Immature natural killer cell (primary cell): ENCODE measurements at places on chromosomes 11 and 22.

DNA sequence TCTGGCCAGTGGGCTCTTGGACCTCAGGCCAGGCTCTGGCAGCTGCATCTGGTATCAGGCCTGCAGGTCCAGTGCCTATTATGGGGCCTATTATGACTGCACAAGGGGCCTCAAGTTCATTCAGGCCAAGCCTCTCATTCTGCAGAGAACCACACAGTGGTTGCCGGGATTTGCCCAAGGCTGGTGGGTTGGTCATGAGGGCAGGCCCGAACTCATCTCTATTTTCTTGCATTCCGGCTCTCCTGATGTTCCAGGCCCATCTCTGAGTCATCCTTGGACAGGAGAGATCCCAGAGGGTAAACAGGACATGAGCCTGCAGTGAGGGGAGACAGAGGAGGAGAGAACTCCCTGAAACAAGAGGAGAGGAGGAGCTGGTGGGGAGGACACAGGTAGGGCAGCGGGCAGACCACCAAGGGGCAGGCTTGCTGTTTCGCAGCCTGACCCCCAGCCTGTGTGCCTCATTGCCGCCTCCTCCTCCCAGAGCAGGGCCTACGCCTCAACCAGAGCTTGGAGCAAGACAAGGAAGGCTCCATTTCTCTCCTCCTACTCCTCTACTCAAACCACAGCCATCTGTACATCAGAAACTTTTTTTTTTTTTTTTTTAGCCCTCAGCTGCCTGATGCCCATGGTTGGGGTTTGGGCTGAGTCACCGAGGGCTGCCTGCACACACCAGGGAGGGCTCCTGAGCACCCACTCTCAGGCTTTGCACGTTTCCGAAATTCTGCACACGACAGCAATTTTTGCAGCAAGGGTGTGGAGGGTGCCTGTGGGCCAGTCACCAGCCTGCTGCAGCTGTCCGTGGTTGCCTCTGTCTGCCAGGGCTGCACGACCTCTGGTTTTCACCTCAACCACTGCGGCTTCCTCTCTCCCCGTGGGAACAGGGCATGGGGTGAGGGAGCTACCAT lies 12.7 kb upstream of the TREH start:
- DNase-seq = peak; percentile 90

GRCh38 chr11:97445561-97445960 lies 1055.7 kb downstream of the JRKL start:
- DNase-seq = no peak

DNA sequence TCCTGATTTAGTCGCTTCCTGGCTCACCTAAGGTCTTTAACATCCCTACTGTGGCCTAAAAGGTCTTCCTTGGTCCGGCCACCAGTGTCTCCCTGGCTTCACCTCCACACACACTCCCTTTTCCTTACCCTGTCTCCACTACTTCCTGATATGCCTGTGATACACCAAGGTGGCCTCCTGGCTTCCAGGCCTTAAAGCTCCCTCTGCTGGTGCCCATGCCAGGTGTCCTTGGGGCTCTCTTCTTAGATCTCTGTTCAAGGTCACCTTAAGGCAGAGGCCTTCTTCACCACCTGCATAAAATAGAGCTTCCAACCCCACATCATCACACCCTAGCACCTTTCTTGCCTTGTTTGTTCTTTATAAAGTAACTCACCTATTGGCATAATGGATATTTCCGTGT lies 787.7 kb downstream of the NTM start:
- DNase-seq = no peak

- DNase-seq = no peak
Measured at GRCh38 chr11:79942090-79942489, 501.3 kb upstream of the TENM4 start.

DNA sequence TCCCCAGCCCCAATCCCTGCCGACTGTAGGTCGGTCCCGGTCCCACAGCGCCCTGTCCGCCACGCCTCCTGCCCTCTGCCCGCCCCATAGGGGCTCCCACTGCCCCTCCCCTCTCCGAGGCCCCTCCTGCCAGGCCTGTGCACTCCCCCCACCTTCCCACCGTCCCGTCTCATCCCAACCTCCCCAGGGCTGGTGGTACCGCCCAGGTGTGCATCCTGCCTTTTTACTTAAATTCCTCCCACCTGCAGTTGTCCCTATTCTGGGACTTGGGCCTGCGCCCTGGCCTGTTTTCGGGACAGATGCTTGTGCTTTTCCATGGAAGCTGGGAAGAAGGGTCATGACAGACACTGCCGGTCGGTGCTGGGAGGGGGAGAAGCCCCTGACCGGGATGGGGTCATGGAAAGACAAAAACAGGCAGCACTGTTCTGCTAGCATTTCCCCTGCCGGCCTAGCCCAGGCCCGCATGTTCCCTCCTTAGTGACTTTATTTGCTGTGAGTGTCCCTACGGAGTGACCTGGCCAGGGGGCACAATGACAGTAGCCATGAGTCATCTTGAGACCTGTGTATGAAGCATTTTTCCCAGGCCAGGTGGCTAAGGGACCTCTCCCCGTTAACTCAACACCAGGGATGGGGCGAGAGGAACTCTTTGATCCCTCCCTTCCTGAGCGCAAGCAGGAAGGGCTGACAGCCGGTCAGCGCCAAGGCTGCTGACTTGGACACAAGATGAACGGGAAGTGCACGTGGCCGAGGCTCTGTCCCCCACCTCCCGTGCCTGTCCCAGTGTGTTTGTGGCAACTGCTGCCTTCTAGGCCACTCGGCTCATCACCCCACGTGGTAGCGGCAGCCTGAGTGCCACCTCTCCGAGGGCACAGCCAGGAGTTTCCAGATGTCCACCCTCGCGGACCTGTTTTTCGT lies 7.1 kb downstream of the TBX1 start:
- no peak for DNase-seq

- DNase-seq = no peak
Measured at GRCh38 chr11:19605520-19606371, 106.9 kb upstream of the NAV2 start.

DNA sequence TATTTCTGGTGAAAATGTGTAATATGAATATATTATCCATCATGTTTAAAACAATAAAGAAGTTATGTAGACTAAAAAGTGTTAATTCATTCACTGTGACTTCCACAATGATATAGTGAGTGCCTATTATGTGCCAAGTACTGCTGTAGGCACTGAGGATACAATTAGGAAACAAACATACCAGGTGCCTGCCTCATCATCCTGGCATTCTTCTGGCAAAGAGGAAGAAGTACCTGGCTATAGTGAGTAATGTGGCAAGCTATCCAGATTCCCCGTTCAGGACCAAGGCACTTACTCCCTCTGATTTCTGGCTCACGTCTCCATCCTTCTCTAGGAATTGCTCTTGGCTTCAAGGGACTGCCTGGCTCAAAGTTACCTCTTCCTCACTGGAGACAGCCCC lies 77.5 kb upstream of the CLMP start:
- no peak for DNase-seq

GRCh38 chr11:18802381-18803257 lies 11.0 kb upstream of the PTPN5 start:
- peak; percentile 13 for DNase-seq

DNA sequence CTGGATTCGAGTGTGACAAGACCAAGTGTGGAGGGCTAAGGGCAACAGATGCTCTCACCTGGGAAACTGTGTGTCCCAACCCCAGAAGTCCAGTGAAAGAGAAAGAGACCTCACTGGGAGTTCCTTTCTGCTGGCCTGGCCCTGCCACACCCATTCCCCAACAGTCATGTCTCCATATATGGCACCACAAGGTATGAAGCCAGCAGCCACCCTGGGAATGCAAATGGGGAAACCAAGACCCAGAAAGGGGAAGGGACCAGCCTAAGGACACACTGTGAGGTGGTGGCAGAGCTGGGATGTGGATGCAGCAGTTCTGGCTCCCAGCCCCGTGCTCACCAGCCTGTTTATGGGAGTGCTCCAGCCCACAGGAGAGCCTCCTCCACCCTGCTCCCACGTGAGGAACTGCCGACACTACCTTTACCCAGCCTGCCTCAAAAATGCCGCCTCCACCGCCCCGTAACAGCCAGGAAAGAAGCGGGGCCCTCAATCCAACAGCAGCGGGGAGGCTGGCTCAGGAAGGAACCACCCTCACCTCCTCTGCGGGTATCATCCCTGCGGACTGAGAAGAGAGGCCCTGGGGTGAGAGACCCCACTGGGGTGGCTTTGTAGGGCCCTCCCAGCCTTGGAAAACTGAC lies 12.6 kb downstream of the LMO1 start:
- DNase-seq = no peak

DNA sequence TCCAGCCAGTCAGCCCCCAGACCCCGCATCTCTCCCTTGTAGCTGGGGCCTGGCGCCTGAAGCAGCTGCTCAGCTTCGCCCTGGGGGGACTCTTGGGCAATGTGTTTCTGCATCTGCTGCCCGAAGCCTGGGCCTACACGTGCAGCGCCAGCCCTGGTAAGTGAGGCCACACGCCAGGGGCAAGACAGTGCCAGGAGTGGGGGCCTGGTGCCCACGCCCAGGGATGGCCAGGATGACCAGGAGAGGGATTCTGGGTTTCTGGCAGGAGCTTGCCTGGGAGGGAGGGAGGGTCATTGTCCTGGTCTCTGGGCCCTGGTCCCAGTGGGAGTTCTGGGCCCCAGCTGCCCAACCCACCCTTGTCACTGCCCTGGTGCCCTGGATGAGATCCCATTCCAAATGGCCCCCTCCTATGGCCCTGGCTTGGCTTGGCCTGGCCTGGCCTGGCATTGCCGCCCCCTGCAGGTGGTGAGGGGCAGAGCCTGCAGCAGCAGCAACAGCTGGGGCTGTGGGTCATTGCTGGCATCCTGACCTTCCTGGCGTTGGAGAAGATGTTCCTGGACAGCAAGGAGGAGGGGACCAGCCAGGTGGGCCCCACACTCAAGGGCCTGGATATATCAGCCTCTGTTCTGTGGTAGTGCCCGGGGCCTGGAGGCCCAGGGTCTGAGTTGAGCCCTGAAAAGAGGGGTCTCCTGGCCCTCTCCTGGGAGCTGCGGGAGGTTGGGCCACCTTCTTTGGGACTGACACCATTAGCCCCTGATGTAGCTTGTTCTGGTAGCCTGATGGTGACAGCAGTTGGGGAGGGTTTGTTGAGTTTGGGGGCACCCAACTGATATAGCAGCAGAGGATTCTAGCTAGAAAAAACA lies 3.7 kb downstream of the SLC39A13 start:
- peak; percentile 39 for DNase-seq

GRCh38 chr11:60764879-60765278 lies 8.2 kb downstream of the MS4A15 start:
- DNase-seq = no peak

- no peak for DNase-seq
Measured at GRCh38 chr11:13074714-13075464, 65.8 kb downstream of the RASSF10 start.

DNA sequence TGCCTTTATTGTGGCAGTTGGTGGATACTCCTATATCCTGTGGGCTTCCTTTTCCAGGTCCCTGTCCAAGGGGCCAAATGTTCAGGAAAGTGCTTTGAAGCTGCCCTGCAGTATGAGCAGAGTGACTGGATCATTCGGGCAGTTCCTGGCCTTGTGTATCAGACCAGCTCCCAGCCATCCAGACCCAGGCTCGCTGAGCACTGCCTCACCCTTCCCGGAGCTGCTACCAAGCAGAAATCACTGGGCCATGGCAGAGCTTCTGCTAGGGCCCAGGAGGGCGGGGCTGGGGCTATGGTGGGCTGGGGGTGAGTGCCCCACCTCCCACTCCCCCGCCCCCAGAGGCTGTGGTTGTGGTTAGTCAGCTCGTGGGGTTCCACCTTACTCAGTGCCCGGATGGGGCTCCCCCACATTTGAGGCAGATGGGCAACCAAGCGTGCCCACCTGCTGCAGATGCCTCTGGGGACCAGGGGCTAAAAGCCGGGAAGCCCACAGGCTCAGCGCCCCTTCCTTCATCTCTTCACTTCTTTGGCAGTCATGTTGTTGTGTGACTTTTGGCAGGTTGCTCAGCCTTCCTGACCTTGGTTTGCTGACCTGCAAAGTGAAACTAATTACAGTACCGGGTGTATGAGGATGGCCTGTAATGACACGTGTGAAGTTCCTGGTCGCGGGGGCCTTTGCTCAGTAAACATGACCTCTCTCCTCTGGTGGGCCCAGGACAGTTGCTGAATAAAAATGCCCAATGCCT lies 2.1 kb upstream of the LRRC32 start:
- peak; percentile 61 for DNase-seq

DNA sequence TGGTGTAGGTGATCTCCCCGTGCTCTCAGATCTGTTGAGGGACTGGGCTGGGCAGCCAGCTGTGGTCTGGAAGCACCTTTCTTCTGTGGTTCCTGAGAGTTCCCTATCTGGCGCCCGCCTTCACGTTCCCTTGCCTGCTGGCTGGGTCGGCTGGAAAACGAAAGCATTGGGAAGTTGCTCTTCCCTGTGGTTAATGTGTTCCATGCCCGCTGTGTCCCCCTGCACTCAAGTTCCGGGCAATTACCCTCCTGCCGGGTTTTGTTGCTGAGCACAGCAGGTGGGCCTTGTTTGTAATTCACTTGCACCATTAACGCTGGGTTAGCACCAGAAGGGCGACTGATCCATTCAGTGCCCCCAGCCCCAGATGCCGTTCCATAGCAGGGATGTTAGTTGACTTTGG lies 134.1 kb downstream of the GRIK4 start:
- no peak for DNase-seq

- DNase-seq = no peak
Measured at GRCh38 chr11:128500493-128500892, 86.9 kb downstream of the ETS1 start.

- DNase-seq = no peak
Measured at GRCh38 chr11:76030968-76031590, 175.2 kb downstream of the WNT11 start.

DNA sequence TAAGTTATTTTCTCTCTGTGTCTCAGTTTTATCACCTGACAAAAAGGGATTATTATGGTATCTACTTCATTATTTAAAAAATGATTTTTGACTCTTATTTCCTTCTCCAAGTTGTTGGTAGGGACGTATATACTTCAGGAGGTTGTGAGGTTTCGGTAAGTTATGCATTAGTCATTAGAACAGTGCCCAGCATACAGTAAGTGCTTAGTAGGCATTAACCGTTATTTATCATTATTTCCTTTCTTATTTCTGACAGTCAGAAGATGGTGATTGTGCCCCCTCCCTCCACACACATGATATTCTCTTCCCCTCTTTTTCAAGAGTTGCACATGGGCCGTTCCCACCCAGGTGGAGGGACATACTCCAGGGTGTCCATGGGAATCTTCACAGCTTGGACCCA lies 36.1 kb downstream of the SLCO2B1 start:
- DNase-seq = no peak

GRCh38 chr11:36292311-36292722 lies 3.1 kb upstream of the COMMD9 start:
- DNase-seq = peak; percentile 67

DNA sequence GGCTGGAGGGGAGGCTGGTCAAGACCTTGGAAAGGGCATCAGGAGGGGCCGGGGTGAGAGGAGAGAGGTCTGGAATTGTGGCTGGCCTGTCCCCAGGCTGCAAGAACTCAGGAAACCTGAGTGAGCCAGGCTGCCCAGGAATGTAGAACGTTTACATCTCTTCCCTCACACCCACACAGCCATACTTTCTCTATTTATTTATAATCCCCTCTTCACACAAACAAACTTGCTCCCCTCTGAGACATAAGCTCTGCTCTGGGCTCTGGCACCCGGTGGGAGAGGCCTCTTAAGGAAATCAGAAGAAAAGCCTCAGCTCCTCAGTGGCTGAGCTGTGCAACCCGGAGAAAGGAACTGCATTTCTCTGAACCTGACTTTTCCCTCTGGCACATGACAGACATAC lies 5.5 kb downstream of the CHRDL2 start:
- no peak for DNase-seq
